Thoracic aorta (tissue), 2 donors: ENCODE measurements at places on chromosomes 1 and 21. TPM values are rescaled to one million over a fixed set of nuclear protein-coding genes. Genes with fewer than 3 reads are reported as not detected.

The CLEC20A gene
- total RNA-seq, result not detected

DNA sequence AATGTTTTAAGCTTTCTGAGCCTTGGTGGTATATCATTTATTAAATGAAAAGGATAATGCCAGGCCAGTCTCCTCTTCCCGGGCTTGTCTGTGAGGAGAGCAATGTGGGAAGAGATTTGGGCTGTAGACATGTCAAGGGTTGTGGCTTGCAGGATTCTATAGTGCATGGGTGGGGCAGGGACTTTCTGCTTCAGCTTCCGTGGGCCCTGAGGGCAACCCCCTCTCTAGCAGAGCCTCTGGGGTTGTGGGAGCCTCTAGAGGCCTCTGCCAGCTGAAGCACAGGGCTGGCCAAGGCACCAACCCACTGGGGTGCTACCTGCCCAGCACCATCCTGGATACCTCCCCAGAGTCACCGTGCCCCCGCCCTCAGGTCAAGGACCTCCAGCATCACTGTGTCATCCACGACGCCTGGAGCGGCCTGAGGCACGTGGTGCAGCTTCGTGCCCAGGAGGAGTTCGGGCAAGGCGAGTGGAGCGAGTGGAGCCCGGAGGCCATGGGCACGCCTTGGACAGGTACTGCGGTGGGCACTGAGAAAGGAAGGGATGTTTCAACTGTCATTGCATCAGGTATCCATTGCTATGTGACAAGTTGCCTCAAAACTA, 30.6 kb downstream of the IL6R start:
- DNase-seq, result no peak

DNA sequence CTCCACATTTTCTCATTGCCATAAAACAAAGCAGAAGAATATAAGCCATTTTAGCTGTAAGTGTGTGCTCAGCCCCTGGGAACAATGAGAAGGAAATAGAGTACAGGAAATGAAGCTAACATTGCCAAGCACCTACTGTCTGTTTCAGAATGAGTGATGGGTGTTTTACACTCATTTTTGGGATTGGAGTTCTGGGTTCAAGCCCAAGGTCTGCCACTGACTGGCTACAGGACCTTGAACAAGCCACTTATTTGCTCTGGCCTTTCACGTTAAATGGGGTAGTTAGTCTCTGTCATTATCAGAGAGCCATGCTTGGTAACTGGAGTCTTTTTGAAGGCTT, 80.7 kb upstream of the KAZN start:
- DNase-seq, result no peak

DNA sequence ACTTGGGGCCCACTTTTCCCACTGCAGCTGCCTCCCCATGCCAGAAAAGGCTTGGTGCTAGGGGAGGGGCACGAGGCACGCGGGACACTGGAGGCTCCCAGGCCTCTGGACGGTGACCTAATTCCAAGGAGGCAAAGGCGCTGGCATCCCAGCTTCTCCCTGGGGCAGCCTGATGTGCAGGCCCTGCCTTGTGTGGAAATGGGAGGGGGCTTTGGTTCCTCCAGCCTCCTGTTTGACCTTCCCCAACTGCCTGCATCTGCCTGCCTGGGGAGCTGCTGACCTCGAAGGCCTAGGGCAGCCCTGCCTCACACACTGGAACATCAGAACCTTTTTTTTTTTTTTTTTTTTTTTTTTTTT, 39.9 kb downstream of the KIAA1614 start:
- DNase-seq, result no peak

- no peak for DNase-seq
Observed at GRCh38 chr1:85019994-85020393, 23.1 kb upstream of the MCOLN2 start.

- DNase-seq, result no peak
Observed at GRCh38 chr1:186413319-186413718, 37.7 kb downstream of the ODR4 start.
